Right ventricle myocardium superior (tissue), 1 donor: ENCODE measurements at places on chromosomes 7 and 10. TPM values are rescaled to one million over a fixed set of nuclear protein-coding genes. Genes with fewer than 3 reads are reported as not detected.

GPR26 gene
- not detected for total RNA-seq

PCDH15 gene
- total RNA-seq: 0.16 TPM

HERPUD2 gene
- 13.5 TPM for total RNA-seq

PON3 gene
- 0.56 TPM for total RNA-seq

KCP gene
- 0.11 TPM for total RNA-seq

PPP1R3C gene
- total RNA-seq: 135 TPM

DNA sequence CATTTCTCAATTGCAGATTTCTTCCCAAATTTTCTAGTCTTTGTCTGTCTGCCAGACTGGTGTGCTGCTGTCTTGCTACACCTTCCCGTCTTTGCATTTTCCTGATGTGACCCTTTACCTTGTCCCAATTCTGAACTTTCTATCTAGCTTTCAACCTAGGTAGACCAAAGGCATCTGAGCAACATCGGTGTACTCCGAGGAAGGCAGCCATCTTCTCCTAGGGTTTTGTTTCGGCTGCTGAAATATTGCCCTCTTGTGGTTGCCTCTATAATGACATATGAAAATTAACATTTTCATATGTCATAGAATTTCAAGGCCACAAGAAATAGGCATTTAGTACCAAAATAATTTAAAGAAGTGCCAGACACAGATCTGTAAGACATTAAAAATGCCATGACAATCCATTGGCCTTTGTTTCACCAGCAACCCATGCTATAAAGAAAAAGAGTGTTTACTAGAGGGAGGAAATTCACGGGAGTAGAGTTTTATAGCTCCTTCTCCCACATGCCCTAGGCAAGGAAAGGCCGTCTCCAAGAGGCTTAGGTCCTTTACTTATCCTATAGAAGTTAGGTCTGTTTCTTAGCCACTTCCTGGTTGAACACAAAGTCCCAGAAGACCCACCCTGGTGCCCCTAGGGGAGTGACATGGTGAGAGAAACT, 23.4 kb downstream of the OR9A2 start:
- no peak for DNase-seq

DNA sequence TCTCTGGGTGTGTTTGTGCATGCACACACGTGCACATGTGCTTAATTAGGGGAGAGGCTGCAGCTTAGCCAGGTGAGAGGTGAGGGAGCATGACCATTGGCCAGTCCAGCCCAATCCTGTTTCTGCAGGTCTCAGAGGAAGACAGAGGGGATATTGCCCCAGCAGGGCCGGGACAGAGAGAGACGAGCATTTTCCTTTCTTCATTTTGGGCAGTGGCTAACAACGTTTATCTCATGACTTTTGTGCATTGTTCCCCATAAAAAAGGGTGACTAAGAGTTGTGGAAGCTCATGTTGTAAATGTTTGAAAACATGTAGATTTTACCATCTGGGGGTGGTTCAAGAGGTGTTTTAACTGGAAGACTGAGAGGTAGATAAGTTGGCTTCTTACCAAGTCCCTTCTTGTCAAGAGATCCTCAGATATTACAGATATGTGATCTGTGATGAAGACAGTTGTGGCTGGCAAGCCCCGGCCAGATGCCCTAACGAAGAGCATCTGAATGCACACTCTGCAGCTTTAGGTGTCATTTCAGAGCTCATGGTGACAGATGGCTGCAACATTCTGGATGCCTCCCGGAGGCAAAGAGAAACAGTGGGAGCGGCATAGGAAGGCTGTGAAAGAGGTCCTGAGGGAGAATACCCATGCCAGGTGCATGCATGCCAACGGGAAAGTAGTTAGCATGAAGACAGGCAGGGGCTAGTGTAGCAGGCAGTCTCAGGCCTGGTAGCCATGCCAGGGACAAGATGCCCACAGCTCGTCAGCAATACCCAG, 16.7 kb upstream of the DMBT1 start:
- no peak for DNase-seq

GRCh38 chr10:75462865-75463264, 31.4 kb downstream of the LRMDA start:
- no peak for DNase-seq

DNA sequence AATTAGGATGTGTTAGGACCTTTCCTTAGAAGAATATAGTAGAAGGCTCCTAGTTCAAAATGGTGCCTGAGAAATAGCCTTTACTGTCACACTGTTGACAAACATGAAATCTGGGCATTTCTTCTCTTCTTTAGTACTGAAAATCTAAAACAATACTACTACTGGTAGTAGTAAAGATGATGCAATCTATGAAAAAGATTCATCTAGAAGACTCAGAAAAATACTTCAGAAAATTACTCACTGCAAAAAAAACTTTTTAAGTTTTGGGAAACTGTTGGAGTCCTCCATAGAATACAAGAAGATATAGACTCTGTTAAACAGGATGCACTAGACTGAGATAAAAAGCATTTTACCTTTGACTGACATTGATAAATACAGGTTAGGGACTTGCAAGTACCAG, 67.1 kb downstream of the NRF1 start:
- DNase-seq: no peak

GRCh38 chr7:117212969-117213877, 109.6 kb downstream of the WNT2 start:
- DNase-seq: peak; percentile 48

DNA sequence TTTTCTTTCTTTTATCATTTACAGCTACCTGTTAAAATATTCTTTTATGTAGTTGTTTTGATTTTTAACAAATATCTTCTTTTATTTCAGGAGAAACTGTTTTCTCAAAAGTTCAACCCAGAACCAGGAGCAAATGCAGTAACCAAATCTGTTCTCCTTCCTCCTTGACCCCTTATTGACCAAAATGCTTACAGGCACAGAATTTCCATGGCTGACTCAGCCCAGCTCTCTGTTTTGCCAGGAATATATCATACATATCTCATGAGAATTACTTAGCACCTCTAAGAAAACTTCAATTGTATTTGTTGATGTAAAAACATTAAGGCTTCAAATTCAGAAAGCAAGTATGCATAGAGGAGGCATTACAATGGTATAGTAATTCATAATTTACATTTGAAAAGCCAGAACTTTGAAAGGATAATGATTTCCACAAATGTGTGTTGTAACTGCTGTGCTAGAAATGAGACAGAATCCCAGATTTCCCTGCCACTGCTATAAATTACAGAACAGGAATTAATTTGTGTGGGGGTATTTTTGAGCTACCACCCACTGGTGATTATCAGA, 2.2 kb downstream of the GSAP start:
- DNase-seq: no peak

DNA sequence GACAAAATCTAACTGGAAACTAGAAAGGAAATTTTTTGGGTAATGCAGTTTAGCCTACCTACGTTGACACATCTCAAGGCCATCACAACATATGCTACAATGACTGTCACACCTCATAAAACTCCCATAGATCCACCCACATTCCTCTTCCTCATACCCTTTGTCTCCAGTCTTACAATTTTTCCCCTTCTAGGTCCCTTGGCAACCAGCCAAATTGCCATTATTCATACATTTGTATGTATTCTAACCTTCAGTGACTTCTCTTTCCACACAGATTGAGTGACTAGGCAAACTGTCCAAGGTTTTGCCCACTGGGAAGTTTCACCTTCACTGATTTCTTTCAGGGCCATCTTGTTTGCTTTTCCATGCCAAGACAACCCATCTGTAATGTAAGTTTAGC, 100.5 kb upstream of the TPK1 start:
- no peak for DNase-seq

- DNase-seq: no peak
Observed at GRCh38 chr10:101968940-101969321, 87.0 kb downstream of the ARMH3 start.

DNA sequence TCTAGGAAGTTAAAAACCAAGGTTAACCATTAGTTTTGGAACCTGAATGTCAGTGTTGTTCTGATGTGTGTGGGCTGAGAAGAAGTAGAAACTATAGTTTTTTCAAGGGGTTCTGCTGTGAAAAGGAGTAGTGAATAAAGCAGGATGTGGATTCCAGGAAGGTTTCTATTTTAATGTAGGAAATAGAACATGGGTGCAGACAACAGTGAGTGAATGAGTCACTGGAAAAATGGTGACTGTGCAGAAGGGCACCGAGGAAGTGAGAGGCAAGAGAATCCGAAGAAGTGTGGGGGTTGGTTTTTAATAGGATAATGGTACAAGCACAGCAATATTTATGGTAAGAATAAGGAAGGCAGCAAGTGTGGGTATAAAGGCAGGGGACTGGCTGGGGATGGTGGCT, 120.4 kb downstream of the ARHGAP21 start:
- DNase-seq: no peak

DNA sequence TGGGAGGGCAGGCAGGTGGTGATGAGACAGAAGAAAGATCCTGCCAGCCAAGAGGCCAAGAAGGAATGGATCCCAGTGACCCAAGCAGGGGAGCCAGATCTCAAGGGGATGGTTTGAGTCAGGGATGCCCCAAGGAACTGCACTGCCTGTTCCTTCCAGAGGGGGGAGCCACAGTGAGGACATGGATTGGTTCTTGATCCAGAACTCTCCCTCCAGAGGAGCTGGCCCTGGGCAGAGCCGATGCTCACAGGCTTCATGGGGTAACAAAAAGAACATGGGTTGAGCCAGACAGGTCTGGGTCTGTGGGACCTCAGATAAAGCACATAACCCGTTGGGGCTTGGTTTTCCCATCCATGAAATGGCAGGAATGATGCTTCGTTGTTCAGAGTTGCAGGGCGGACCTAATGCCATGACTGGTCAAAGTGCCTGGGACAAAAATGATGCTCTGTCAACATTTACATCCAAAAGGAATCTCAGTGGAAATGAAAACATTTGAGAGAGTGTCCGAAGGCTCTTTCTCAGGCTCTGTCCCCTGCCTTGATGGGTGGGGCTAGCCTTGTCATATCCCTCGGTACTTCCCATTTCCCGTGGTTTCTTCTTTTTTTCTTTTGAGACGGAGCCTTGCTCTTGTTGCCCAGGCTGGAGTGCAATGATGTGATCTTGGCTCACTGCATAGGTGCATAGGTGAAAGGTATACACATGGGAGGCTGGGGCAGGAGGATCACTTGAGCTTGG, 4.7 kb upstream of the DENND2A start:
- no peak for DNase-seq

GRCh38 chr7:96328016-96328415, 6.1 kb upstream of the SLC25A13 start:
- no peak for DNase-seq

GRCh38 chr7:127821146-127821545, 169.2 kb downstream of the SND1 start:
- no peak for DNase-seq

DNA sequence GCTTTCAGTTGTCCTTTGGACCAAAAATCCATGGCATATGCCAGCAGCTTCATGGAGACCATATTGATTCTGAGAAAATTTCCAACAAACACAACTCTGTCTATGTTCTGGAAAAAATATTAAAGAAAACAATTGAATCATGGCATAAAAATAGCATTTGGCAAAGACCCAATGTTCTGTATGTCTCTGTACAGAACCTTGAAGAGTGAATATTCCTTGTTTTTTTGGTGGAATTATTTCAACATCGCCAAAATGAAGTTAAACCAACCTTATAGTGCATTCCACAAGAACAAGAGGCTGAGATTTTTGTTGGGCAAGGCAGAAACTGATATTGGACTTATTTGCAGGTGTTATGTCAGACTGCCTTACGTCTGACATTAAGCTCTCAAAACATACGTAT, 53.3 kb upstream of the SLC16A12 start:
- DNase-seq: no peak

DNA sequence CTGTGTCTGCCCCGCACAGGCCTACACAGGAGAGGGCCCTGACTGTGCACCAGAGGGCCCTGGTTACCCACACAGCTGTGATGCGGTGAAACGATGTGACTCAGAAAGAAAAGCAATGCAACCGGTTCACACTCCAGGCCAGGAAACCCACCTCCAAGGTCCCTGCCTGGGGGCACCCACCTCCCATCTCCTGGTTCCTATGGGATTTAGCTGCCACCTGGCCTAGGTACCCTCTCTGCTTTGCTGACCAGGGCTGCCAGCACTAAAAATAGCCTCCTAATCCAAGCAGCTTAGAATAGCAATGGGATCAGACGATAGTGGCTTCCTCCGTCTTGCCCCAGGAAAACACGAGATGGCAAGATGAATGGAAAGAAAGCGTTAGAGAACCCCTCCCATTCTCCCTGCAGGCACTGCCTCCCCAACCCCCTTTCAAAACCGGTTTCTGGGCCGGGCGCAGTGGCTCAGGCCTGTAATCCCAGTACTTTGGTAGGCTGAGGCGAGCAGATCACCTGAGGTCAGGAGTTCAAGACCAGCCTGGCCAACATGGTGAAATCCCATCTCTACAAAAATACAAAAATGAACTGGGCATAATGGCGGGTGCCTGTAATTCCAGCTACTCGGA, 12.4 kb downstream of the RBP3 start:
- no peak for DNase-seq

DNA sequence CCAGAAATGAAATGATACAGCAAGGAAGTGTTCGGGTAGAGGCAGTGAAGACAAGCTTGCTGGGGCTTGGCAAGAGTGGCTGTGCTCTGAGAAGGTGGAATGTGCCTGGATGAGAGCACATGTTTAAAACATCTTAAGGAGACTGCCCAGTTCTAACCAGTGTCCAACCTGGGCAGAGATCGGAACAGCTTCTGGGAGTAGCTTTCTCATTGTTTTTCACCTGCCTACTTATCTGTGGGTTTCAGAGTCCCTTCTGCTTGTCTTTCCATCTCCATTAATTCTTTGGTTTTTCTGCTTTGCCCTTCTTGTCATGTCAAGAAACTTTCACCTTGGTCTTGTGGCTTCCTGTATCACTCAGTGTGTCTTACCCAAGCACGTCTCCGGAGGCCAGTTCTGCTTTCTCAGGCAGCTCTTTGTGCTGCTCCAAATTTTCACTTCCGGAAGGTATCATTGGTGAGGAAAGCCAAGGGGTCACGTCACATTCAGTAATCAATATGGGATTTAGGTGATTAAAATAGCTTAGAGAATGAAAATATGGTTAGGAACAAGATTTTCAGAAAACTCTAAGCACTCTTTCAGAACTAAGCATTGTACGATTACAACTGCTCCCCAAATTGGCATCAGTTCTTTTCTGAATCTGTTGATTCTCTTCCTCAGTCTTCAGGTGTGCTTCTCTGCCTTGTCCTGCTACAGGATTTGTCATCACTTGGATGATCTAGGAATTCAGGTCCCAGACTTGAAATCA, 5.5 kb upstream of the LAMB4 start:
- no peak for DNase-seq

DNA sequence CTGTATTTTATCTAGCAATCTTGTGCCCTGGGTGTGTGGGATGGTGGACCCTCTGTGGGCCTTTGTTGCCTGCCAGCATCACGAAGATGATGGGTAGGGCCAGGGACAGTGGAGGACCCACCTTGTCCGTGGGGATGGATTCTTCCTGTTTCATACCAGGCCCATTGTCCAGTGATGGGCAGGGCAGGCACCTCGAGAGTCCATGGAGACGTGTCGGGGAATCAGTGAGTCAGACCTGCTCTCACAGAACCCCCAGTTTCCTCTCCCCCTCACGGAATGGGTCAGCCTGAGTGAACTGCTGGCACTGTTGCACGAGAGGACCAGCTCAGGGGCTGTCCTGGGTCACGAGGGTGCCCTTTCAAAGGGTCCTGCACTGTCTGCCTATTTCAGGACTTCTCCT, 401.2 kb downstream of the RPS24 start:
- DNase-seq: no peak
